NCI-H345 (cell line): ENCODE measurements at places on chromosomes 5 and 9.

DNA sequence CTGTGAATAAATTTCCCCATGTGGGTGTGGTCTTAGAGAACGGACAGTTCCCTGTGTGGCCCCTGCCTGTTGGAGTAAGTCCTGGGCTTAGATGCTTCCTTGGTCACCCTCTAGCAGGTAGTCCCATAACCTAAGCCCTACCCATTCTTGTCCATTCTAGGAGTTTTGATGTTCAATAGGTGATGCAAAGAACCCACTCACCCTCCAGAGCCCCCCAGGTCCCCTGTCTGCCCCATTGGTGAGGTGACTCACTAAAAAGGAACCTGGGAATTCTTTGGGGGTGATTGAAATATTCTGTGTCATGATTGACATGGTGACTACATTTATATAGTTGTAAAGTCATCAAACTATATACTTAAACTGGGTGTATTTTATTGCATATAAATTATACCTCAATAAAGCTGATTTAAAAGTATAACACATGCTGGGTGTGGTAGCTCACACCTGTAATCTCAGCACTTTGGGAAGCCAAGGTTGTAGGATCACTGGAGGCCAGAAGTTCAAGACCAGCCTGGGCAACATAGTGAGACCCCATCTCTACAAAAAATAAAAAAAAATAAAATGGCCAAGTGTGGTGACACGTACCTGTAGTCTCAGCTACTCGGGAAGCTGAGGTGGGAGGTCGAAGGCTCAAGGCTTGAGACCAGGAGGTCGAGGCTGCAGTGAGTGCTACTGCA, 20.8 kb upstream of the GTF3C5 start:
- no peak for DNase-seq

GRCh38 chr5:54274944-54275343, 35.4 kb downstream of the ARL15 start:
- no peak for DNase-seq

GRCh38 chr5:64792469-64792868, 23.7 kb downstream of the CWC27 start:
- no peak for DNase-seq

GRCh38 chr9:4393806-4394523, 94.1 kb upstream of the GLIS3 start:
- DNase-seq: no peak

DNA sequence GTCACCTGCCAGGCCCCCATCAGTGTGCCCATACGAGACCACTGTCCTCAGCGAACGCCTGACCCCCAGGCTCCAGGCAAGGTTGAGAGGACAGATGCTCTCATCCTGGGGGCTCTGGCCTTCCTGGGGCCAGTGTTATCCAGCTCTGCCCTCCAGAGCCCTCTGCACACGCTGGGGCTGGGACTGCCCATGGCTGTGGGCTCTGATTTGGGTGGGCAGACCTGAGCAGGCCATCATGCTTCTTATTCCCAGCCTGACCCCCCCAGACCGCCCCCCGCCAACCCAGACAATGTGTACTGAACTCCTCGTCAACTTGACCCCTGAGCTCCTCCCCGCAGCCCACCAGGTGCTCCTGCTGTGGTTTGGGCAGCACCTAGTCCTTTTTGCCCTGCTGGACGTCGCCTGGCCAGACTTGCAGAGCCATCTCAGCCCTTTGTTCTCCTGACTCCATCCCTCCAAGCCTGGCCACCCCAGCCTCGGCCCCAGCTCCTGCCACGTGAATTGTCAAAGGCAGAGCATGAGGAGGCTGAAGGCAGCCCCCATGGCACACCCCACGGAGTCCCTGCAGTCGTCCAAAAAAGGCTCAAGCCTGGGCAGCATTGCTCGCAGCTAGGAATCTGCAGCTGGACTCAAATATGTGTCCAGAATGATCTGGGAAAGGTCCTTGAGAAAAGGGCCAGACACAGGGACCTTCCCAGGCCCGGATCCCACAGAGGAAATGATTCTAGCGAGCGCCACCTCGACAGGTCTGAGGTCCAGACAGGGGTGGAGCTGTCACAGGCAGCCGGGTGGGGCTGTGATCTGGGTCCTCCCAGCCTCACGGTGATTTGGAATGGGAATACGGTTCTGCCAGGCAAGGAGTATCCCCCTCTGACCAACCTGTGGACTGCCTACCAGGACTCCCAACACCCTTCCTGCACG, 87.0 kb downstream of the ADAMTS2 start:
- DNase-seq: no peak
